ENCODE measurements at places on chromosomes 4 and X. TPM values are rescaled to one million over a fixed set of nuclear protein-coding genes. Genes with fewer than 3 reads are reported as not detected.

DNA sequence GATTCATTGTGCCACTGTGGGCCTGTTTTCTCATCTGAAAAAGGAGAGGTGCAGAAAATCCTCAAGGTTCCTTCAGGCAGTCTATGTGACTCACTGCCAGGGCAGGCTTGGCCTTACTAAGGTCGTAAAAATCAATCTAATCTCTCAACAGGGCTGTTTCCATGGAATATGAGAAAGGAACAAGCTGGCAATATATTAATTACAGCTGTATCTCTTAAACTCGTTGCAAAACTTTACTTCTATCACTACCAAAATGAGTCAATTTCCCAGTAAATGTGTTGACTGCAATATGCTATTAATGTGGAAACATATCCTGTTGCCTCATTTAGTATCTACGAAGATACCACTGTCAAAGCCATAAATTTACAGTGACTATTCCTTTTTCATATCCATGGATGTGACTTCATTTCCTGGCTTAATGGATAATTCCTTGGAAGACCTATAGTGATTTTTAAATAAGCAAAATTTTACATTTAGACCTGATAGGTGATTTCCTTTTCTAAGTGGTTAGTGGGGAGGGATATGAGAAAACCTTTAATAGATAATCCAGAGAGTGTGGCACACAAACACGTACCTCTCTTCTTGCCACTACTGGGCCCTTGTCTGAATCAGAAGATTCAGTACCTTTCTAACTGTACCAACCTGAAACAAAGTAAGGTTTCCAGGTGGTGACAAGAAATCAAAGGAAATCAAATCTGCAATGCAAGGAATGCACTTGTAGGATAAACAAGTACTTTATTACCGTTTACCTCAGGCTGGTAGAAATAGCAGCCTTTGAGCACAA, 127.4 kb upstream of the FTHL17 start:
- DNase-seq, result no peak

- DNase-seq, result no peak
Observed at GRCh38 chr4:107478327-107478980, 241.6 kb downstream of the PAPSS1 start.

DNA sequence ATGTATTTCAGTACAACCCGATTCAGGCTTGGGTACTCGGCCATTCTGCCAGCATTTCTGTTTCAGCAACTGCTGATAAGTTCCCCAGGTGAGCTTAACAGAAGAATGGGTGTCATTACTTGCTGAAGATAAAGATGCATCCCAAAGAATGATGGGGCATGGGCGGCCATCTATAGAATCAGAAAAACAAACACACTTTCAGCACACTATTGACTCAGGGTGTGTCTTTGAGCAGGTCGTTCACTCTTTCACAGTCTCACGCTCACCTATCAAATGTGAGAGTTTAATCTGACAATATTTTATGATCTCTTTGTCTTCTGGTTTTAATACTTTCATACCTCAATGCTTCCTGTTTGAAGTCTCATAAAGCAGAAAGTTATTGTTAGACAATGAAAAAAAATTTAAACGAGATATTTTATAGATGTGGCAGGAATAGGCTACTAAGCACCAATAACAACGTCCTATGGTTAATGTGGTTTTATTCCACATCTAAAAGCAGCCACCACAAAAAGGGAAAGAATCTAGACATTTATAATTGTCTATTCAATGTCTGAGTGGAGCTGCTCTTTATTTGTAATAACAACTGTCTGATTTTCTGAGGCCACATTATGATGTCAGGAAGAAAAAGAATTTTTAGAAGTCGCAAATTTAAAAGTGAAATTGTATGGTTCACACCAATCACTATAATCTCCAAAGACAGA, 17.0 kb downstream of the GASK1B start:
- DNase-seq, result no peak

DNA sequence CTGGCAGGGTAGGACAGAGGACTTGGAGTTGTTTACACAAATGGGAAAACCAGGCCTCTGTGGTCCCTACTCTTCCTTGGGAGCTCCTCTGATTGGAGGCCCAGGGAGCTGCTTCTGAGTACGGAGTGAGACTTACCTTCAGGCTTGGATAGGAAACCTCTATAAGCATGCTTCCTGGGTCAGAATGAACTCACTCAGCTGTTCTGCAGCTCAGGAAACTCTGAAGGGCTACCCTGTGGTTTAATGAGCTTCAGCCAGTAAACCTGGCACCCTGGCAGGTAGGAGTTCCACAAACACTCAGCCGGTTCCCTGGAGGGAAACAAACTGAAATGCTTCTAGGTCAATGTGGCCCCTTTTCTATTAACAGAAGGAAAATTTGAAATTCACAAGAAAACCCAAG, 51.0 kb upstream of the TFDP3 start:
- DNase-seq, result no peak

The ADH7 gene
- not detected for total RNA-seq

The PDE5A gene
- total RNA-seq, result 8.2 TPM

Data from left ventricle myocardium inferior (tissue), 1 donor.